ENCODE measurements at places on chromosomes 6 and 20. TPM values are rescaled to one million over a fixed set of nuclear protein-coding genes. Genes with fewer than 3 reads are reported as not detected.

Gene HCRTR2
- not detected for total RNA-seq

Gene ZC2HC1B
- total RNA-seq, result not detected

Gene DEFB110
- total RNA-seq, result not detected

DNA sequence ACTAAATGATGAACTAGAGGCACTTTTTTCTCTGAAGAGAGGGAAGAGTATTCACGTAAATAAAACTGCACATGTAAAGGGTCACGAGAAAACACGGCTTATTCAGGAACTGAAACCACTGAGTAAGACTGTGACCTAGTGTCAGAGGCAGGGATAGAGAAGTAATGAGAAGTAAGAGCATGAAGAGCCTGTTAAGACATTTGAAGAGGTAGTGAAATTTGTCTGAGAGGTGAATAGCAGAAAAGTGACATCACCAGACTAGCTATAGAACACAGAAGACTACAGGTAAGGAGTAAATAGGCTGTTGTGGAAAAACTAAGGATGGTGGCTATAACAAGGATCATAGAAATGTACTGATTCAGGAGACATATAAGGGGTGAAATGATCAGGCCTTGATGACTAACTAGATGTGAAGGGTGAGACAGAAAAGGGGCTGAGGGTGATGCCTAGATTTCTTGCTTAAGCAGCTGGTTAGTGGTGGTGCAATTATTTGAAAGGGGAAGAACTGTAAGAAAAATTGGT lies 76.8 kb downstream of the REV3L start:
- no peak overlapping the region for H3K27ac ChIP-seq
- H3K4me1 ChIP-seq, result peaks cover 7% of the 10 kb centered on the region
- H3K4me3 ChIP-seq, result no peak overlapping the region
- no peaks in the 10 kb centered on the region for H3K27me3 ChIP-seq
- DNase-seq, result no peak
- H3K36me3 ChIP-seq, result peaks cover 51% of the 10 kb centered on the region

DNA sequence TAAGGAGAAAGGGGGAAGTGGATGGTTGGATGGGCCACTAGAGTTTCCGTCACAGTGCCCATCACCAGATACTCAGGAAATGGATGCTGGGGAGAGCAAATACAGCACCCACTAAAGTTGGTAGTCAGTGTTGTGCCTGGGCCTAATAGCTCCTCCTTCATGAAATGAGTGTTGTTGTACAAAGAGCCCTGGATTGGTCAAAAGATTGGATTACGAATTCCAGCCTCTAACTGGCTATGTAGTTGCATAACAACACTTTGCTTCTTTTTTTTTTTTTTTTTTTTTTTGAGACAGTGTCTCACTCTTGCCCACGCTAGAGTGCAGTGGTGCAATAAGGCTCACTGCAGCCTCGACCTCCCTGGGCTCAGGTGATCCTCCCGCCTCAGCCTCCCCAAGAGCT lies 27.4 kb downstream of the KCNG1 start:
- H3K27me3 ChIP-seq, result peaks cover 10% of the 10 kb centered on the region
- H3K27ac ChIP-seq, result no peak overlapping the region
- H3K36me3 ChIP-seq, result no peaks in the 10 kb centered on the region
- H3K4me1 ChIP-seq, result no peaks in the 10 kb centered on the region

GRCh38 chr6:25329982-25330381 lies 50.8 kb downstream of the CARMIL1 start:
- no peaks in the 10 kb centered on the region for H3K36me3 ChIP-seq
- no peak overlapping the region for H3K27ac ChIP-seq
- H3K4me1 ChIP-seq, result peaks cover 54% of the 10 kb centered on the region
- no peaks in the 10 kb centered on the region for H3K27me3 ChIP-seq
- H3K4me3 ChIP-seq, result no peak overlapping the region

GRCh38 chr20:40191573-40191972 lies 497.5 kb downstream of the MAFB start:
- no peaks in the 10 kb centered on the region for H3K27me3 ChIP-seq
- H3K4me3 ChIP-seq, result no peak overlapping the region
- DNase-seq, result no peak

DNA sequence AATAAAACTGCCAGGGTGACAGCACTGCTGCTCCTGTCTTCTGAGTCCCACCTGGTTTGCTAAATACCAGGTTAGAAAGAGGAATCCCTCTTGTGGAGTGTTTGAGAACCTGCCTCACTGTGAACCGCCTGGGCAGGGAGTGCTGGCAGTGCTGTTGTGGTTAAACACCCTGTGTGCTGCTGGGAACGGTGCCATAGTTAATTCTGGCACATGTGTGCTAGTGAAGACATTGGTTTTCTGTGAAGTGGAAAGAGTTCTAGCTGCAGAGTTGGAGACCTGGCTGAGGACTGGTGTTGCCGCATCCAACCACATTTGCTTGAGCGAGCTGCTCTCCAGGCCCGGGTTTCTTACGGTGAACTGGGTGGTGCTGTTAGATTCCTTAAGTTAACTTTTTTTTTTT lies 72.7 kb downstream of the IGF2R start:
- no peak for DNase-seq
- no peak overlapping the region for H3K4me3 ChIP-seq
- H3K4me1 ChIP-seq, result no peaks in the 10 kb centered on the region
- H3K36me3 ChIP-seq, result peaks cover 21% of the 10 kb centered on the region
- no peak overlapping the region for H3K27ac ChIP-seq

DNA sequence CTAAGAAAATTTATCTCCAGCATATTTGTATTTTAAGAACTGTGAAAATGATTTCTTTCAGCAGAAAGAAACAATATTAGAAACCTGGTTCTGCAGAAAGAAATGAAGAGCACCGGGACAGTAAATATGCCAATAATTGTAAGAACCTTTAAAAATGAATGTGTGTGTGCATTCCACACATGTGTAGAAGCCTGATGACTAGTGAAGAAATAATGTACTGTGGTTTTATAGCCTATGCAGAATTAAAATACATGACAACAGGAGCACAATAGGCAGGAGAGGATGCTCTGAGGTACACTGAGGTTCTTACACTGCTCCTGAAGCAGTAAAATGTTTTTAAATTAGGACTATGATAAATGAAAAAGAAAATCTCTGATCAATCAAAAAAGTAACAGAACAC lies 48.9 kb downstream of the SNX14 start:
- no peaks in the 10 kb centered on the region for H3K4me1 ChIP-seq
- H3K27ac ChIP-seq, result no peak overlapping the region
- peaks cover 34% of the 10 kb centered on the region for H3K36me3 ChIP-seq
- H3K27me3 ChIP-seq, result no peaks in the 10 kb centered on the region

DNA sequence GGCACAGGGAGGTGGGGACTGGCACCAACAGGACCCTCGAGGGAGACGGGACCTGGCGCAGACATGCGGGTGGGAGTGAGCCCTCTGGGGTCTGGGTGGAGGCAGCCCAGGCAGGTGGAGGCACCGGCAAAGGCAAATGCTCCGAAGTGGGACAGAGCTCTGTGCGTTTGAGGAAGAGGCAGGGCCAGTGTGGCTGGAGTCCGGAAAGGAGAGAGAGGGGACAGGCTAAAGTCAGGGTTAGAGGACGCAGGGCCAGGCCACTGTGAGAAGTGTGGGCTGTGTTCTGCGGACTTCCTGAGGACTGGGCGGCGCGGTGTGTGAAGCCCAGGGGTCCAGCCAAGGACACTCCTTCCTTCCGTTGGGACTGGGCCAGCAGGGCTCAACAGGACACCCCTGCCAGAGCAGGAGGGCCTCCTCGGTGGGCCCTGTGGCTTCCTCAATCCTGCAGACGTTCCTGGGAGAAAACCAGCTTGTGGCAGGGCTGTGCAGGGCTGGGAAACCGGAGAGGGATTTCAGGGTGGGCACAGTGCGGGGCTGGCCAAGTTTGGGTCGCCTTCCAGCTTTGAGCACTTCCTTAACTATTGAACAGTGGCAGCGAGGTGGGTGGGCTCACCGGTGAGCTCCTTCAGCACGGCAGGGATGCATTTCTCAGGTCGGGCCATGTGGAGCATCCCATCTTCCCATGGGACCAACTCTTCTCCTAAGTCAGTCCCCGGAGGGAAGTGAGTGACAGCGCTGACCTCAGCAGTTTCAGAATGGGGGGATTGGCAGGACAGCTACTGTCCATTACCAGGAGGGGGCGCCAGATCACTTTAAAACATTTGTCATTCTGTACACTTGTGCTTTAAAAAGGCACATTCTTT lies 22.5 kb downstream of the MOCS3 start:
- H3K36me3 ChIP-seq, result no peaks in the 10 kb centered on the region
- peak; percentile 55 for DNase-seq
- no peak overlapping the region for H3K4me3 ChIP-seq
- no peak overlapping the region for H3K27ac ChIP-seq
- peaks cover 34% of the 10 kb centered on the region for H3K27me3 ChIP-seq

GRCh38 chr6:132236281-132236680 lies 165.0 kb downstream of the MOXD1 start:
- H3K4me3 ChIP-seq, result no peak overlapping the region
- no peaks in the 10 kb centered on the region for H3K4me1 ChIP-seq
- H3K27ac ChIP-seq, result no peak overlapping the region
- no peaks in the 10 kb centered on the region for H3K27me3 ChIP-seq
- H3K36me3 ChIP-seq, result no peaks in the 10 kb centered on the region
- DNase-seq, result no peak

Measured in transverse colon (tissue), 4 donors.